Lung microvascular endothelial cell (primary cell): ENCODE measurements at places on chromosomes 7 and 10. TPM values are rescaled to one million over a fixed set of nuclear protein-coding genes. Genes with fewer than 3 reads are reported as not detected.

Gene SORCS1
- not detected in 2 replicates for total RNA-seq

Gene MMD2
- total RNA-seq = not detected in 2 replicates

Gene INPP5F
- 8.1 and 9.6 TPM in 2 replicates for total RNA-seq

Gene SPDYE11
- not detected in 2 replicates for total RNA-seq

Gene PAX4
- total RNA-seq = not detected in 2 replicates

Gene PRKAR2B
- total RNA-seq = 17.3 and 26.2 TPM in 2 replicates

Gene VSTM4
- 0.22 and 1.6 TPM in 2 replicates for total RNA-seq

Gene NEUROG3
- not detected in 2 replicates for total RNA-seq

Gene NKX1-2
- total RNA-seq = not detected in 2 replicates

Gene PRSS37
- total RNA-seq = not detected in 2 replicates

Gene MUC3A
- not detected in 2 replicates for total RNA-seq

Gene GJD4
- total RNA-seq = not detected in 2 replicates

Gene MNX1
- not detected in 2 replicates for total RNA-seq

Gene TAC1
- not detected in 2 replicates for total RNA-seq

GRCh38 chr7:80885757-80886156 is 33.1 kb downstream of the SEMA3C start:
- DNase-seq = no peak

DNA sequence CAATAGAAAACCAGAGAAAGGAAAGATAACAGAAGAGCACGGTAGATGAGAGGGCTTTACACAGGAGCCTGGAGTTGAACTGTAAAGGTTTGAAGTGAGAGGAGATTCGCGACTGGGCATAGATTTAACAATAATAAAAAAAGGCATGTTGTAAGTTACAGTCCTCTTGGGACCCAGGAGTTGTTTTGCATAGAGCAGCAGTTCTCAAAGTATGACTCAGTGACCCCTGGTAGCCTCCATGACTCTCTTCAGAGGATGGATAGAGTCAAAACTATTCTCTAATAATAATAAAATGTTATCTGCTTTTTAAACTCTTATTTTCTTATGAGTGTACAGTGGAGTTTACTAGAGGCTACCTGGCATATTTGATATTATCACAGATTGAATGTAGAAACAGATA is 262.3 kb downstream of the SORCS3 start:
- DNase-seq = no peak

DNA sequence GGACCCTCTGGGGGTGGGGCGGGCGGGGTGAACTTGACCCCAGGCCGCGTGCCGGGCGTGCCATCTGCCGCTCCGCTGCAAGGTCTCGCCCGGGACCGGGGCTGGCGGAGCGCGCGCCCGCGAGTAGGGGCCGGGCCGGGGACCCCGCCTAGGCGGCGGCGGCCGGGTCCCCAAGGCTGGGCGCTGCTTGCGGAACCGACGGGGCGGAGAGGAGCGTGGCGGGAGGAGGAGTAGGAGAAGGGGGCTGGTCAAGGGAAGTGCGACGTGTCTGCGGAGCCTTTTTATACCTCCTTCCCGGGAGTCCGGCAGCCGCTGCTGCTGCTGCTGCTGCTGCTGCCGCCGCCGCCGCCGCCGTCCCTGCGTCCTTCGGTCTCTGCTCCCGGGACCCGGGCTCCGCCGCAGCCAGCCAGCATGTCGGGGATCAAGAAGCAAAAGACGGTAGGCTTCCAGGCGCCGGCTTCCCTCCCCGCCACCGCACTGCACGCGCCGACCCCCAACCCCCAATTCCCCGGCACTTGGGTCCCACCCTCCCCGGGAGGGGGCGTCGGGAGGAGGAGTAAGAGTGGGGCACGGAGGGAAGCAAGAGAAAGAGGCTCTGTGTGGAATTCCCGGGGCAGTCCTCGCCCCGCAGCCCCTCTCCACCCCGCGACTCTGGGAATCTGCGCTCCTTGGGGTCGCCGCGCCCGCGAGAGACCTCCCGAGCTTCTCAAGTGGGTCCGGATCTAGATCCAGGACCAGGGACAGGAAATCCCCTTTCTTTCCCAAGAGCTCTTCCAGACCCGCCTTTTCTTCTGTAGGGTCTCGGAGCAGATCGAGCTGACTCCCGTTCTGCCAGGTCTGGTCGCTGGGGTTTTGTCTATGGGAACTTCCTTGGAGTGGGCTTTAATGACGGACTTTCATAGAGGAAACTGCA is at the start of gene PAPSS2:
TSS of gene PAPSS2 (plus strand) at position 308 of the 913 bp plus-strand sequence. CDS start at position 412, 104 bp downstream.
- peak; percentile 75 for DNase-seq

- DNase-seq = no peak
Measured at GRCh38 chr10:88944813-88945212, 7.8 kb downstream of the ACTA2 start.

GRCh38 chr10:34347131-34347530 is 468.0 kb downstream of the PARD3 start:
- DNase-seq = no peak

GRCh38 chr7:121020989-121021969 is 32.8 kb downstream of the CPED1 start:
- no peak for DNase-seq

- DNase-seq = no peak
Measured at GRCh38 chr7:147510923-147511322, 1079.6 kb upstream of the C7orf33 start.

DNA sequence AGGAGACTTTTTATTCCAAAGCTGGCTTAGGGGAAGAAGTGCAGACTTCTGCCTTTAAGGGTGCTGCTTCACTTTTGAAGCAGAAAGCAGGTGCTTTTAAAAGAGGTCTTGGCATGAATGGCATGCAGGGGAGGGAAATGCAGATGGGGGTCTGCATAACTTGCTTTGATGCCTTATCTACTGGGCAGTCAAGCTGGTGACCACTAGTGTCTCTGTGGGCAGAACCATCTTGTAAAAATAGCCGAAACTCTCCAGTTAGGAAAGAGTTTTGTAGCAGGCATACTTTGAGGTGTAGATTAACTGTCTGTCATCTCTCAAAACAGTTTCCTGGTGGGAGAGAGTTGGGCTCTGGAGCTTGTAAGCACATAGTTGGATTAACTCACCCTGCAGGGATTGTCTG is 9.9 kb upstream of the CTNNA3 start:
- DNase-seq = no peak

DNA sequence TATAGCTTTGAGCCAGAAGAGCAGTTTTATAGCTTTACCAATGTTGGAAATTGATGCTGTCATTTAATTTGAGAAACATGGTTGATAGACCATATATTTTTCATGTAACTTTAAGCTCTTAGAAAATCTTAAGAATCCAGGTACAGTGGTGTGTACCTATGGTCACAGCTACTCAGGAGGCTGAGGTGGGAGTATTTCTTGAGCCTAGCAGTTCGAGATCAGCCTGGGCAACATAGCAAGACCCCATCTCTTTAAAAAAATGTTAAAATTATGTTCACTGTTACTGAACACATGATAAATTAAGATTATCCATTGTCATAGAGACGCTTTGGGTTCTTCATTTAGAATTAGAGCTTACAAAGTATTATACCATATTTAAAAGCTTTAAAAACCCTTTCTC is 18.2 kb downstream of the REEP3 start:
- DNase-seq = no peak

DNA sequence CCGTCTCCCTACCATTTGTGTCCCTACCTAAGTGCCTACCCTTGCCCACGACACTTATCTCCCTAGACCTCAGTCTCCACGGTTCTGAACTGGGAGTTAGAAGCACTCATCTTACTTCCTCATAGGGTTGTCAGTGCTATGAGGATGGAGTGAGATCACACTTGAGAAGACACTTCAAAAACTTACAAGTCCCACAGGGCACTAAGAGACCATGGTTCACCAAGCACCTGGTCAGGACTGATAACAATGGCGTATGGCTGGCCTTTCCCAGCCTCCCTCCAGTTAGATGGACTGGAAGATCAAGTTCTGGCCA is 43.2 kb downstream of the KCNMA1 start:
- no peak for DNase-seq

- DNase-seq = no peak
Measured at GRCh38 chr7:69839782-69840181, 241.5 kb downstream of the AUTS2 start.

DNA sequence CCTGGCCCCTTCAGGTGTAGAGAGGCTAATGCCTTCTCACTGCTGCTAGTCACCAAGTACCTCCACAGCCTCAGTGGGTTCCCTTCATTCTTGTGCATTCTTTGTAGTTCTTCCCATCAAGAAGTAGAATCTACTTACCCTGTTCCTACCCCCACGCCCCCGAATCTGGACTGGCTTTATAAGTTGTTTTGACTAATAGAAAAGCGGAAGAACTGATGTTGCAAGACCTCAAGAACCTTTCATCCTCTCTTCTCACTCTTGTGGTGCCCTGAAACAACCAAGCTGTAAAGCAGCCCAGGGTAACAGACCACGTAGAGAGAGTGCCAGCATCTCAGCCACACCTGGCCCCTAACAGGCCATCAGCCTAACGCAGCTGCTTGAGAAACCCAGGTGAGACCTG is 23.2 kb upstream of the LAMB1 start:
- DNase-seq = no peak

GRCh38 chr10:21160116-21160515 is 263.0 kb upstream of the NEBL start:
- no peak for DNase-seq

DNA sequence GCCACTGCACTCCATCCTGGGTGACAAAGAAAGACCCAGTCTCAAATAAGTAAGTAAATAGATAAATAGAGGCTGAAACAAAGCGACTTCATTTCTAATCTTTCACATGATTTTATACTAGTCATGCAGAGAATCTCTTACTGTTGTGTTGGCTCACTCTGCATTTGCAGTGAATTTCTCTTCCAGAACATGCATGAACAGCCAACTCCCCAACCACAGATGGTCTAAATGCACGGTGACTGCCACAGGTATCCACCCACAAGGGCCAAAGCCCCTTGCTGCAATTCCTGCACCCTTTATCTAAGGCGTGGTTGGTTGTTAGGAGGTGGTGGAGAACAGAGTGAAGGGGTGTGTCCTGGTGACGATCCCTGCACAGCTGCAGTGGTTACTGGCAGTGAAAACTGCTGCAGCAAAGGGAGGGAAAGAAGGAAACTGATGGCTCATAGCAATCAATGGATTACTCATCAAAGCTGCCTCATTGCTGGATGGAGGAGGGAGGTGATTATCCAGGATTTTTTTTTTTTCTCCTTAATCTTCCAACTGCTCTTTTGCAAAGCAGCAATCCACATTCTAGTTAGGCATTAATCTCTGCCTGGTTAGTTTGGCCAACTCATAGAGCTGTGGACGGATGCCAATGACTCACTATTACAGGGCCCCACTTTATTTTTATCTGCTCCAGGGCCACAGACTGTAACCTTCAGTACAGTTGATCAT is 50.6 kb downstream of the PRTFDC1 start:
- DNase-seq = peak; percentile 35

GRCh38 chr7:36287371-36288241 is 102.1 kb upstream of the ANLN start:
- DNase-seq = no peak

DNA sequence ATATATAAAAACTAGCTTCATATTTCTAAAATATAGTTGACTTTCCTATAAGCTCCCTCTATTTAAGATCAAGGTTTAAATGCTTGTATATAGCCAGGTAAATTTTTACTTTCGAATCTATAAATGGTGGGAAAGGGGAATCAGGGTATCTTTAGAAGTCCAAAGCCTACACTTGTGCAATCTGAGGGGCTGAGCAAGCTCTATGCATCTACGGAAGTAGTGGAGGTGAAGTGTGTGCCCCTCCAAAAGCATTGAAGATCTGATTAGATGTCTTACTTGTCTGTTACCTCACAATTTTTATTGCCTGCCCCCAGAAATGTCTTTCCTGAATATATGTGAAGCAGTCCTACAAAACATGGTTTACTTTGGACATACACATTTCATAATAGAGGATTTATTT is 1.6 kb downstream of the AKAP9 start:
- no peak for DNase-seq

DNA sequence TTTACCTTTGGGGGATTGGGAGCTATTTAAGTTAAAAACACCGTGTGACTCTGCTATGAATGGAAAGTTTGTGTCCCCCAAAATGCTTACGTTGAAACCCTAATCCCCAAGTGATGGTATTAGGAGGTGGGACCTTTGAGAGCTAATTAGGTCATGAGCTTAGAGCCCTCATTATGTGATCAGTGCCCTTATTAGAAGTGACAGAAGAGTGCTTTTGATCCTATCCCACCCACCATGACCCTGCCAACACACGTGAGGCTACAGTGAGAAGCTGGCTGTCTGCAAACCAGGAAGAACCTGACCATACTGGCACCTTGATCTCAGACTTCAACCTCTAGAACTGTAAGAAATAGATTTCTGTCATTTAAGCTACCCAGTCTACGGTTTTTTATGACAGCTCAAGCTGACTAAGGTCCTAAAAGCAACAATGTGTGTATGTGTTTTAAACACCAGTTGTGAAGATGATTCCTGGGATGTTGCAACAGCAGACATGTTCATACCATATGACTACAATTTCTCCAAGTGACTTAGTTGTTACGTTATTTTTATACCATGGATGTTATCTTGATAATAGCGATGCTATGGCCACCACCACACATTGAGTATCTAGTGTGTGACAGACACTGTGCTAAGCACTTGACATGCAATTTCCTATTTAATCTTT is 124.4 kb downstream of the PIP4K2A start:
- DNase-seq = no peak

- DNase-seq = no peak
Measured at GRCh38 chr7:66634816-66635215, 6.1 kb downstream of the KCTD7 start.

GRCh38 chr7:78435355-78435754 is 636.8 kb downstream of the PHTF2 start:
- DNase-seq = no peak

- DNase-seq = peak; percentile 93
Measured at GRCh38 chr10:110446954-110447608, 50.6 kb upstream of the DUSP5 start.

DNA sequence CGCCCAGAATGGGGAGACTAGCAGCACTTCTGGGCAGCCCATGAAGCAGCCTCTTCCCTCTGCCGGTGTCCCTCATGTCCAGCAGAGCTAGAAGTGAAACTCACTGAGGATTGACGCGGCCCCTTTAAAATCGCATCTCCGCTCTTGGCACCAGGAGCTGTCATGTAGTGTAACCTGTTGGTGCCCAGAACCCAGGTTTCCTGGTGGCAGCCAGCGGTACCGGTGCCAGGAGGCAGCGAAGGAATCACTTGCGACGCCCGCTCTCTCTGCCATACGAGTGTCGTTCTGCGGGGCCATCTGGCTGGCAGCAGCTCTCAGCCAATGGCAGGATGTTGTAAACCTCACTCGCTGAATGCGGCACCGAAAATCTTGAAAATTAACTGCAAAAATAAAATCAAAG is 82.7 kb downstream of the CUX1 start:
- peak; percentile 7 for DNase-seq

- no peak for DNase-seq
Measured at GRCh38 chr10:78755877-78756455, 312.8 kb upstream of the ZMIZ1 start.
